ENCODE measurements at places on chromosomes 2 and 18.

DNA sequence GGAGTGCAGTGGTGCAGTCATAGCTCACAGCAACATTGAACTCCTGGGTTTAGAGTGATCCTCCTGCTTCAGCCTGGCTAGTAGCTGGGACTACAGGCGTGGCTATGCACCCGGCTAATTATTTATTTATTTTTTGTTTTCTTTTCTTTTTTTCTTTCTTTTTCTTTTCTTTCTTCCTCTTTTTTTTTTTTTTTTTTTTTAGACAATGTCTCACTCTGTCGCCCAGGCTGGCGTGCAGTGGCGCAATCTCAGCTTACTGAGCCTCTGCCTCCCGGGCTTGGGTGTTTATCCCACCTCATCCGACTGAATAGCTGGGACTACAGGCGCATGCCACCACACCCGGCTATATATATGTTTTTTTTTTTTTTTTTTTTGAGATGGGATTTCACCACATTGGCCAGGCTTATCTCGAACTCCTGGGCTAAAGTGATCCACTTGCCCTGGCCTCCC, 1.4 kb upstream of the ANXA4 start:
- DNase-seq: no peak

DNA sequence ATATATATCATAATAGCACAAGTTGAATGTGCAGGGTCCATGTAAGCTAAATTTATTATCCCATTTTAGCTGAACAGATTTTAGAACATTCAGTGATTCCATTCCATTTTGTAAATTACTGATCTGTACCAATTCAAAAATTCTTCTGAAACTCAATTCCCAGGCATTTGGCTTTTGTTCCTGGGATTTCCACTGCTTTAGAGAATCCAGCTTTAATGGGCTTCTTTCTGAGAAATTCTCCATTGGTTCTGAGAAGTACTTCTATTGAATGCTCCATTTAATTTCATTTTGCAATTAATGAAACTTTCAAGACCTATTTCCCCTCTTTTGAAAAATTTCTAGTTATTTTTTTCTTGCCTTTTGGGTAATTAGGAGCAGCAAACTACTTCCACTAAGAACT, 36.8 kb downstream of the BCL2 start:
- DNase-seq: no peak

- no peak for DNase-seq
Observed at GRCh38 chr2:30231996-30232800, 864 bp downstream of the LBH start.

DNA sequence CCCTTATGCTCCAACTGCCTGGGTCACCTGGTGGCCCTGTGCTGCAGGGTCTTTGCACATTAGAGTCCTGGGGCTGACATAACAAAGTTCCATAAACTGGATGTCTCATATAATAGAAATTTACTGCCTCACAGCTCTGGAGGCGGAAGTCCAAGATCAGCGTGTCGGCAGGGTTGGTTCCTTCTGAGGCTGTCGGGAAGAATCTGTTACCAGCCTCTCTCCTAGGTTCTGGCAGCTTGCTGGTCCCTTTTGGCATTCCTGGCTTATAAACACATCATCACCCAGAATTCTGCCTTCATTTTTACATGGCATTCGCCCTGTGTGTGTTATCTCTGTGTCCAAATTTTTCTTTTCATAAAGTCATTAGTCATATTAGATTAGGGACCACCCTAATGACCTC, 170.5 kb downstream of the NDUFA10 start:
- no peak for DNase-seq

DNA sequence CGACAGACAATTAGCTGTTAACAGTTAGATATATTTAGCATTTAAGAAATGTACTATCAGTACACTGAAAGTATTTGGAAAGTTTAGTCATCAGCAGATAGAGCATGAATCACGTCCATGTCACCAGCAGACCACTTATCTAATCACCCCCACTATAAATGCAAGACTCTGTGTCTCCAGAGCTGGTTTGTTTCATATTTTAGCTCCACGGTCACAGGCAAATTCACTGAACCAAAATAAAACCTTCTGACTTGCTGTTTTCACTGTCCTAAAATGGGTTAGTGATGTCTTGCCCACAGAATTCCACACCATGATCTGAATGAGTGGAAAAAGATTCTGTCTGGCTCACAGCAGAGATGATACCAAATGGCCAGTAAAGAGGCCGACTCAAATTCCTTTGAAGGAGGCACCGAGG, 64.9 kb downstream of the CDH2 start:
- no peak for DNase-seq

DNA sequence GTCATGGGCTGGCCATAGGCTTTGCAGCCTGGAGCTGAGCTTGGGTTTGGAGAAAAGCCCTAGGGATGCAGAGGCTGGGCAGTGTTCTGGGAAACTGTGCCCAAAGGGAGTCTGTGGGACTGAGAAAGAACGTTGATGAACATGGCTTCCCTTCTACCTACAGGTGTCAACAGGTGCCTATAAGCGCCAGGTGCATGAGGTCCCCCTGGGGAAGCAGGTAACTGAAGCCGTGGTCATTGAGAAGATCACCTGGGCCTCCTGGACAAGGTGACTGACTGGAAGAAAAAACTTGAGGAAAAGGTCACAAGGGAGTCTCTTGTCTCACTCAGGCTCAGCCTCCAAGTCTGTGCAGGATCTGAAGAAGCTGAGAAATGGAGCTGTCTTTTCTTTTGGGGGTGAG, 83.4 kb downstream of the RTN4 start:
- DNase-seq: no peak

DNA sequence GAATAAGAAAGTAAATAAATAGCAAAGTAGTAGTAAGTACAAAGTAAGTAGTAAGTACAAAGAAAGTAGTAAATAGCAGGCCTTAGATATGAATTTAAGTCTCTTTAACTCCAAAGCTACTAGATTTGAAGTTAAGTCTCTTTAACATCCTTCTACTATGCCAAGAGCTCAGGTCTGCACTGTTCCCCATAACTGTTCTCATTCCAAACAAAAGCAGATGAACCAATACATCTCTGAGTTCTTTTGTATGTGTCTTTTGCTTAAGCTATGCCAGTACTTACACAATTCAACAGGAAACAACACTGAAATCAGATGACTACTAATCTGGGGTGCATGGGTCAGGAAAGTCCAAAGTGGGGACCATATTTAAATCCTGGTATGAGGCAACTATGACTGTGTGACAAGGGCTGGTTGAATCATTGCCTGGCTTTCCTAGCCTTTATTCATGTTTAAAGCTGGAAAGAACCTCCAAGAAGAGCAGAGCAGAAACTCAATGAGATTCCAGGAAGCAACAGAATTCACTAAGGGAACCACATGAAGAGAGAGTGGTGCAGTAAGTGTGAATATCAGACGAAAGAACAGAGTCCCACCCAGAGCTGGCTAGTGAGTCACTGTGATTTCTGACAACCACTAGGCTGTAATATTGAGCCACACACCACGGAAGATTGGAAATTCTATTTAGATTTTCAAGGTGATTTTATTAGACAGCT, 51.0 kb upstream of the CYP26B1 start:
- no peak for DNase-seq

DNA sequence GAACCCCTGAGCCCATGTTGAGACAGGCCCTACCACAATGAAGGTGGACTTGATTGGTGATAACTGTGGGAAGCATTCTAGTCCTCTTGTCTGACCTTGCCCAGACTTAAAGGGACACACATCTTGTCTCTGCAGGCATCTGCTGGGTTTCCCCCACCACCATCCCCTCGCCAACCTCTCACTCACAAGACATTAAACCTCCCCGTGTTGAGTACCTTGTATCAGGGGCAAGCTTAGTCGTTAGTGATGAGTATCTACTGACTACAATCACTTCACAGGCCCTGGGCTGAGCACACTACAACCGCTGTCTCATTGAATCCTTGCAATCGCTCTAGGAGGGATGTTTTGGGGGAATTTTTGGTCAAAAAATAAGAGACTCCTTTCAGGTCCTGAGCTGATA, 86.0 kb downstream of the ICOS start:
- no peak for DNase-seq

GRCh38 chr2:11073251-11073650, 82.0 kb upstream of the SLC66A3 start:
- no peak for DNase-seq

- DNase-seq: no peak
Observed at GRCh38 chr18:37489998-37490397, 75.6 kb downstream of the CELF4 start.

DNA sequence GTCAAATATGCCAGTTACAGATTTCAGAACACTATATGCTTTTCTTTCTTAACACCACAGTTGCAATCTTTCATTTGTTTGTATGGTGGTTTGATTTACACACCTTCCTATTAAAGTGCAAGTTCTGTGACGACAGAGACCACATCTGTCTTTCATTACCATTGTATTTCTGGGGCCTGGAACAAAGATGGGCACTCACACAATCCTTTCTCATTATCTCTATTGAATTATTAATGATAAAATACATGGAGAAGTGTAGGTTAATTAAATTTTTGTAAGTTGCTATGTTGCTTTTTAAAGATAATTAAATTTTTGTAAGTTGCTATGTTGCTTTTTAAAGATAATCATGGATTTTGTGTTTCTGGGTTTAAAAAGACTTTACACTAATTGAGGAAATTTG, 79.9 kb downstream of the KCTD18 start:
- DNase-seq: no peak

- no peak for DNase-seq
Observed at GRCh38 chr2:207895274-207895860, 125.7 kb upstream of the FZD5 start.

- no peak for DNase-seq
Observed at GRCh38 chr2:184524551-184525382, 73.6 kb upstream of the ZNF804A start.

GRCh38 chr18:40094441-40094840, 1860.6 kb upstream of the PIK3C3 start:
- no peak for DNase-seq

DNA sequence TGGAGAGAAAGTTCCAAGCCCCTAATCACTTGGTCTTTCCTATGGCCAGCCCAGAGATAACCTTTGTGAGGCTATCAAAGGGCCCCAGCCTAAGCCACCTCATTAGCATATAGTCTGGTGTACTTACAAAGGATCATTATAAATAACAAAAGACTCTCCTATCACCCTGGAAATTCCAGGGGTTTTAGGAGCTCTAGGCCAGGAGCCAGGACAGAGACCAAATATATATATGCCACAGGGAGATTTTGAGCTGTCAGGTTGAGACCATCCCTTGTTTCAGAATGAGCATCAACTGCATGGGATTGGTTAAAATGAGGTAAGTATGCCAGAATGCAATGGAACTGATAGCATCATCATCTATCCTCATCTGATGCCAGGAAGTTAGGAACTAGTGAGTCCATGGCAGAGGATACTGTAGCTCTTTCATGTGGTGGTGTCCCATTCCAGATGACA, 32.1 kb upstream of the CHRNA1 start:
- no peak for DNase-seq

- DNase-seq: no peak
Observed at GRCh38 chr2:54728669-54729120, 5.2 kb downstream of the EML6 start.

DNA sequence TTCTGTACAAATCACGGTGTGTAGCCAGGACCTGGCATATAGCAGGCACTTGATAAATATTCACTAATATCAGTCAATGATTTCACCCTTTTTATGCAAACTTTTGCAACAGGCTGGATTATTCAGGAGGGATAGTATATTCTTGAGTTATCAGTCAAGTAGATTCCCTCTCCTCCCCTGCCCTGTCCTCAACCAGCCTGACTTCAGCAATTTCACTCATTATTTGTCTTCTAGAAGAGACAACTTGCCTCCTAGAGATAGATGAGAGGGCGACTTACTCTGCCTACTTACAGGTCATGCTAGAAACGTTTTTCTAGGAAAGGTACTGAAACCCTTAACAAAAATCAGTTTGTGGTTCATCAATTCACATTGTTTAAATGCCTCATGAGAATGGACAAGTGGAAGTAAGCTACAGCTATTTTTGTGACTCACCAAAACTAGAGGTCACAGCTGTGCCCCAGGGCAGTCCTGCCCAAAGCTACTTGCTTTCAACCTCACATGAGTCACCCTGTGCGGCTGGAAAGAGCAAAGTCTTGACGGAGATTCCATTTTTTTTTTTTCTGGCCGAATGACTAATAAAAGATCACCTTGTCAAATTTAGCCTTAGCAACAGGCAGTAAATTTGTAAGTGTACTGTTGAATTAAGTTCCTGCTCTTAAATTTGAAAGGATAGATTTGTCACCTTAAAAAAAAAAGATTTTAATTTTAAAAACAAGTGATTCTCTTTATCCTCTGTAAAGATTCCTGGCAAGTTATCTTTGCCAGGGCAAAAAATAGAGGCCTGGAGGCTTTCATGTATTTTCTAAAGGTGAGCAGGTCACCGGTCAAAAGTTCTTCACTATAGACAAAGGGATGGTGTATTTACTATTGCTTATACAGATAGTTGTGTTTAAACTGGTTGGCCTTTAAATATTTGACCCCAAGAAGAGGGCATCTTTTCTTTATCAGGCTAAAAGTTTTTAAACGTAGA, 109.0 kb upstream of the SLC35G4 start:
- no peak for DNase-seq

- DNase-seq: no peak
Observed at GRCh38 chr2:38672445-38673391, 6.8 kb downstream of the GALM start.

DNA sequence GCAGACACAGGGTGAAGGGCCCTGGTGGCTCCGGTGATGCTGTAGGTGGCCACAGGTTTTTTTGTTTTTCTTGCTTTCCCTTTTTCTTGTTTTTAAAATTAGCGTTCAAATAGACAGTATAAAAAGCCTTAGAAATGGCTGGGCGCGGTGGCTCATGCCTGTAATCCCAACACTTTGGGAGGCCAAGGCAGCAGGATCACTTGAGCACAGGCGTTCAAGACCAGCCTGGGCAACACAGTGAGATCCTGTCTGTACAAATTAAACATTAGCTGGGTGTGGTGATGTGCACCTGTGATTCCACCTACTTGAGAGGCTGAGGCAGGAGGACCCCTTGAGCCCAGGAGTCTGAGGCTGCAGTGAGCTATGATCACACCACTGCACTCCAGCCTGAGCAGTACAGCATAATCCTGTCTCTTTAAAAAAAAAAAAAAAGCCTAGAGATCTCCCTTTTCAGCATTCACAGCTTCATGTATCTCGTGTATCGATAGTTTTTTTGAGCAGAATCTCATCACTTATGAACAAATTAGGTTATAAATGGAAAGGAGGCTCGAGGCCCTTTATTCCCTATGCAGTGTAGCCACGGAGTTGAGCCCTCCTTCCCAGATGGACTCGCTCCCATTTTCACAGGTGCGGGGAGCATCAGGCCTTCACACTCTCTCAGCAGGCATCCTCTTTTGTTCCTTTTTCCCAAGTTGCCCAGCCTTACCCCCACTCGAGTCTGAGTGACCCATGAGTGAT, 50.8 kb downstream of the EMILIN2 start:
- no peak for DNase-seq

DNA sequence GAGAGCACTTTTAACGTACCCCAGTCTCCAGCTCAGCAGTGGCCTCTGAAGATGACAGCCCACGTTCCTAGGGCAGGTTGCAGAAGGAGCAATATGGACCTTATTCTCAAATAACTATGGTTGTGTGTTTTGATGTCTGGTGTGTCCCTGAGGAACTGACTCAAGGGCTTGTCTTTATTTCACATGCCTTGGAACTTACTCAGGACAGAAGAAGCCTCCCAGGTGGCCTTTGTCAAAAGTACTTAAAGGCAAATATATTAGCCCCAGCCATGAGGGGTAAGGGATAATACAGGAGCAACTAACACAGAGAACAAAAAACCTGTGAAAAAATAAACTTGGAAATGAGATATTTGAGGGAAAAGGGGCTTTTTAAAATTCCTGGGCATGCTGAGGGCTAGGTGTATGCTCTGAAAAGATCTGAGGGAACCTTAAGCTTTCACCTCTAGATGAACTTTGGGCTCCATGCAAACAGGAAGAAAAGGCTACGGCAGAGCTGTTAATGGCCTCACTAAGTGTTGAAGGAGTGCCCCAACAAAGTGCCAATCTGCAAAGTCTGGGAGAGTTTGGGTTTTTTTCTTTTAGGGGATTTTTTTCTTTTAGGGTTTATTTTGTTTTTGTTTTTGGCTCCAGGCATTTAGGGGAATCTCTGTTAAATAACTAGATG, 40.3 kb downstream of the SRBD1 start:
- DNase-seq: no peak
